CD8-positive, alpha-beta T cell (primary cell): ENCODE measurements at places on chromosomes 12 and 14.
A peak's percentile ranks its signal among the peaks of the same experiment; 100 is the strongest.

DNA sequence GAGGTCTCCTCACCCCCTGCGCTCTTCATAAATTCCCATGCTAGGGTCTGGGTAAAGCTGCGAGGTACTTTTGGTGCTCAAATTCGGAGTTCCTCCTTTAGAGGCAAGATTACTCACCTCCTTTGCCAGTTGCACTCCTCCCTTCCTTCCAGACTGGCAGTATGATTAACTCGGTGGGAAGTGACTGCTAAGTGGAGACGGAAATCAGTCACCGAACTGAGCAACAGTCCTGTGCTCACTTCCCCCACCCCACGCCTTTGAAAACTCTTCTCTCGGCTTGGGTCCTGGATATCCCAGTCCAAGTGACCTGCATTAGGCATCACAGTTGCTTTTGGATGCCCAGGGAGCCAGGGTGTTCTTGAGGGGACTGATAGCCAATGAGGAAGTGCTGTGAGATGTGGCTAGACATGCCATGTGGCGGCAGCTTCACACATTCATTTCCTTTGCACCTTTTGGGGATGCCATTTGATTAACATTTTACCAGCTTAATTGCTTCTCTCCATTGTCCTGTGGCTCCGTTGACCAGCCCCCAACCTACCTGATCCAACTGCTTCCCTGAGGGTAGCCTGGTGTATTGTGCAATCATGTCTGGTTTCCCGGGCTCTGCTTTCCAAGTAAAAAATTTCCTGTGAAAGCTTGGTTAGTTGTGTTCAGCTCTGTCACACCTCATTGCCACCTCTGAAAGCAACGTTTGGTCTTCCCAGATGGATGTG, 840 bp downstream of the PNP start:
- DNase-seq: no peak

DNA sequence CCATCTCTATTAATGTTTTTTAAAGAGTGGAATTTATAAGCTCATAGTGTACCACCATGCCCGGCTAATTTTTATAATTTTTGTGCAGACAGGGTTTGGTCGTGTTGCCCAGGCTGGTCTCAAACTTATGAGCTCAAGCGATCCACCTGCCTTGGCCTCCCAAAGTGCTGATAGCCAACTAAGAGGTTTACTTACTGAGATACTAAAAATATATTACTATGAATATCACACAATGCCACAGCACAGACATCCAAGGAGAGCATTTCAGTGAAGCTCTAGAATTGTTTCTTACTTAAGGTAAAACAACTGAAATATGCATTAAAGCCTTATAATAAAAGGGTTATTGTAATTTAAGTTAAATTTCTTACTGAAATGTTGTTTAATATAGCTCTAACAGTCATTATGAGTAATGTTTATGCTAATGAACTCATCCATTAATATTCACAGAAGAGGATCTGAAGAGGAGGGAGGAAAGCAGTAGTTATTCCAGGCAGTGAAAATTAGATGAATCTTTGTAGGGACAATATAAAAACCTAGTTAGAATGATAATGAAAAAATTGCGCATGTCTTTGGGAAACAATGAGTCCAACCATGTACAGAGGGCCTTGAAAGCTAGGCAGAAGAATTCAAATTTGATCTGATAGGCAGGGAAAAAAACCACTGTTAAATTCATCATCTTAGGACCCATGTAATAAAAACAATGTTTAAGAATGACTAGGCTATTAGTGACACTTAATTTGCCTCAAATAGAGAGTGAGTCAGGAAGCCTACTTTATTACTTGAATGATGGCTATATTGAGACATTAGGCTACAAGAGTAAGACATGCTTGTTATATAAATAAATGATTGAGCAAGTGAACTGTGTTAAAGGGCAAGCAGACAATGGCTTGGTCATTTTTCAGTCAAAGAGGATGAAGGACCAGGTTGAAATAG, 99.2 kb downstream of the SLC41A2 start:
- DNase-seq: no peak

GRCh38 chr12:11630046-11630706, 19.3 kb upstream of the ETV6 start:
- no peak for DNase-seq

GRCh38 chr14:49962621-49963020, 69.7 kb downstream of the ARF6 start:
- DNase-seq: no peak

DNA sequence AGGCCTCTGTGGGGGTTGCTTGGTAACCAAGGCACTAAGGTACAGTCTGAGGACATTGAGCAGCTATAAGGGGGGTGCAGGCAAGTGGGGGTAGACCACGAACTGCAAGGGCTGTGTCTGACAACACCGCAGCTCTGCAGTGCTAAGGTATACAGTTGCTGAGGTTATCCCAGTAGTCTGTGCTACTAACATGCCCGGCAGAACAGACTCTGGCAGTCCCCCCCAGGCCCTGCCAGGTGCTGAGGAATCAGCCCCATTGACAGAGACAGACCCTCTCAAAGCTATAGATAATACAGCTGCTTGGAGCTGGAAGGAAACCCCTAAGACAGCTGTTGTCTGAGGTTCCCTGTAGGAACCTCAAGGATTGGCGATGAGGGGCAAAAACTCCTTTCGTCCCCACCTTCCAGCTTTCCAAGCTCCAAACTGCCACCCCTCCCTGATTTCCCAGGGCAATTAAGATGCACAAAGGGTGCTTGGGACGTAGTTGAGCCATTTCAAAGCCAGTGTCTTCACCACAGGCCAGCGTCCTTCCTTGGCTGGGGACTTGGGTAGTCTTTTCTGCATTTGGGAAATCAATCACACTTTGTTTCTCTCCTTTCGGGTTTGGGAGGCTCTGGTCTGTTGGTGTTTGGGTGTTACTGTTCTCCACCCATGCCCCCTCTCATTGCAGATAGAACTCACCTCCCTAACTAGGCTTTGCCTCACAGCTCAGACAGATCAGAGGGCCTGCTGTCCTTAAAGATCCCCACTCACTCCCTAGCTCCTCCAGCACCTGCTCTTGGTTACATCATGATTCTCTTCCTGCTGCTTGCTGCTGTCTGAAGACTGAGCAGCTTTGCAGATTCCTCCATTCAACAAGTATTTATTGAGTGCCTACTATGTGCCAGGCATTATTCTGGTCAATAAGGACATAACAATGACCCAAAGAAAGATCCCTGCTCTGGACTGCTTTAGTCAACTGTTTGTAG, 2.0 kb upstream of the MYH7 start:
- DNase-seq: no peak

- DNase-seq: no peak
Measured at GRCh38 chr14:34247605-34248004, 214.4 kb downstream of the SPTSSA start.

GRCh38 chr14:62126879-62127478, 364.8 kb downstream of the SNAPC1 start:
- DNase-seq: peak; percentile 70

GRCh38 chr12:5499566-5500330, 67.8 kb downstream of the NTF3 start:
- no peak for DNase-seq

GRCh38 chr12:21773806-21774205, 700 bp downstream of the KCNJ8 start:
- no peak for DNase-seq

DNA sequence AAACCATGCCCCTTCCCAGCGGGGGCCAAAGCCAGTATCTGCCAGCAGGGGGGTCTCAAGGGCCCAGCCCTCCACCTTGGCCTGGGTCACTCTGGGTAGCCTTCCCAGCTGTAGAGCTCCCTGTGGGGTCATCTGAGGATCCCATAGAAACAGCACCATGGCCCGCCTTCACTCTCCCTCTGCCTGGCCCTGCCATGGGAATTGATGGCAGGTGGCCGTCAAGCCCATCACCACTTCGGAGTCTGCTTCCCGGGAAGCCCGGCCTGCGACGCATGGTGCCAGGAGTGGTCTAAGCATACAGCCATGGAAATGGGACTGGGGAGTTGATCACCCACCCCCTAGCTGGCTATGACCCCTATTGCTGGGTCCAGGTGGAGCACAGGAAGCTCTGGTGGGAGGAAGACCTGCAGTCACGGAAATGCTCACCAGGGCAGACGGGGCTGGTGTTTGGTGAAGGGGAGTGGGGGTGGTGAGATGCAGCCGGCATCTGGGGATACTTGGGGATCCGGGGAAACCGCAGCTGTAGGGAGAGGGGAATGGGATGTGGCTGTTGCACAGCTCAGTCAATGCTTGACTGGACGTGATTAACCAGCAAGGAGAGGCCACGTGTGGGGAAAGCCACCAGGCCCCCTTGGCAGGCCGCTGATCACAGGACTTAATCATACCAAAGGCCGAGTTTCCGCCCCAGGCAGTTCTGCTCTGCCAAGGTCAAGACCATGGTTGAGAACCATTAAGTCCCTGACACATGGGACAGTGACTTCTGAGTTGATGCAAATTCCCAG, 52.2 kb upstream of the DIO3 start:
- DNase-seq: no peak

GRCh38 chr14:21768116-21768874, 94.7 kb upstream of the OR4E1 start:
- no peak for DNase-seq

GRCh38 chr14:105102361-105102870, 37.2 kb upstream of the GPR132 start:
- no peak for DNase-seq

DNA sequence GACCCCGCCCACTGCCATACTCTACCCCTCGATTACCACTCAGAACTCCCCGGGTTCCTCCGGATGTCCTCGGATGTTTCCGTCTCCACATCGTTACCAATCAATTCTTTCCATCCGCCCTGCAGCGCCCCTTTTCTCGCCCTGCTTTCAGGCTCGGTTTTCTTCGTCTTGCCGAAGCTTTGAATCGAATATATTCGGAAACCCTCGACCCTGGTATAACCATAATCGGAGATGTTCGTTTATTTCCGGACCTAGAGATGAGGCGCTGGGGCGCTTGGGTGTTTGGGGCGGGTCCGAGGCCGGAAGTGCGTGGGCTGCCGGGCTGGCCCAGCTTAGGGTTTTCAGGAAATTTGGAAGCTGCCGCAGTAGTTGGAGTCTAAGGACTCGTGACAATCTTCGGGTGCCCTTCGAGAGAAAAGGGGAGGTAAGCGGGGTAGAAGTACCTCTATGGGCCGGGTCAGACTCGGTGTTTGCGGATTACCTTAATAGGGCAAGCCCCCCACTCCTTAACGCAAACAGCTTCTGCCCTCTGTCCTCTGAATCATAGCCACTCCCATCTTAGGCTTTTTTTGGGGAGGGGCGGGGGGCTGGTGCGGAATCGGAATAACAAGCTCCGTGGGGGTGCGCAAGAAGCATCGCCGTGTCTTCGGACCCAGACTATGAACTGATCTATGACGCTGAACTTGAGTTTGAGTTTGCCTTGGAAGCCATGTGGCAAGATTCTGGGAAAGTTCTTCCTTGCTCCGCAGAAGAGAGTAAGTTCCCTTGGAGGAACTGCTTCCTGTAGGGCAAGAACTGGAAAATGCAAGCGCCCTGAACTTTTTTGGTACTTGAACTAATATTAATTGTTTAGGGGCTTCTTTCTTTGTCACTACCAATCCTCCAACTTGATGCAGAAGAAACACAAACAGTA, at the start of gene C14orf119:
TSS of gene C14orf119 (plus strand) at position 310 of the 913 bp plus-strand sequence. CDS start 2,154 bp downstream, outside the sequence.
- peak; percentile 100 for DNase-seq

GRCh38 chr14:34363733-34364134, 98.3 kb downstream of the SPTSSA start:
- no peak for DNase-seq
